Liver (tissue), 10 donors: ENCODE measurements at places on chromosomes 4 and X. TPM values are rescaled to one million over a fixed set of nuclear protein-coding genes. Genes with fewer than 3 reads are reported as not detected.

Gene IL21
- total RNA-seq: not detected

Gene SLC10A6
- not detected for total RNA-seq

Gene ZNF185
- 1.1 TPM for total RNA-seq

Gene IQSEC2
- total RNA-seq: 1.0 TPM

Gene HSFX1
- total RNA-seq: 0.19 TPM

Gene MAP3K15
- total RNA-seq: not detected

Gene MAGEB10
- not detected for total RNA-seq

Gene HTN1
- total RNA-seq: not detected

Gene IGSF1
- 0.17 TPM for total RNA-seq
